ENCODE measurements at places on chromosomes 2 and 18.

DNA sequence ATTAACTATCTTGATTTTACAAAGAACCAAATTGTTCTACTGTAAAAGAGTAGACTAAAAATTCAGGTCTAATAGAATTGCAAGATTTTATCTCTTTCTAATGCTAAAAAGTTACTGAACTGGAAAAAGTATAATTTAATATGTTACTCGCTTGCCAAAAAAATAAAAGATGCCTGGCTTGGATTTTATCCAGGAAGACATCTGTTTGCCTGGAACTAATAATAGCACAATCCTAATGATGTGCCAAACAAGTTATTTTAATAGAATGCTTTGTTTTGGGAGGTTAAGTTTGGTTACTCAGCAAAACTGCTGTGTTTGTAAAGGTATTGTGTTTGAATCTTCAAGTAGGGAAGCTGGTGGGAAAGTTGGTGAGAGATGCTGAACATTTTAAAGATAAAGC, 19.4 kb upstream of the ZSWIM2 start:
- DNase-seq: no peak

DNA sequence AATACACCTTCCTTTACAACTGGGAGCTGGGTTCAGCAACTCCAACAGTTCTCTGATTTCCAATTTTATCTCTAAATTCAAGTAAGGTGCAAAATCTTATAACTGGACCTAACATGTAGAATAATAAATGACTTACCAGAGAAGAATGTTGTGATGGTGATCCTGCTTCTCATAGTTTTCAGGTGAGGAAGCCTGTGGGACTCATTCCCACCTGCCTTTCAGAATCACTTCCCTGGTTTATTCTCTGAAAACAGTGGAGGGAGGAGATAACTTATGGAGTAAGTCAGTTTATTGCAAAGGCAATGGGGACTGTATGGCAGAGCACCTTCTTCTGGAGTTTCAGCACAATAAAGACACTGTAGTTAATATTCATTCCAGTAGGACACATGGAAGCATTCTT, 1188.2 kb upstream of the FAM98A start:
- DNase-seq: no peak

DNA sequence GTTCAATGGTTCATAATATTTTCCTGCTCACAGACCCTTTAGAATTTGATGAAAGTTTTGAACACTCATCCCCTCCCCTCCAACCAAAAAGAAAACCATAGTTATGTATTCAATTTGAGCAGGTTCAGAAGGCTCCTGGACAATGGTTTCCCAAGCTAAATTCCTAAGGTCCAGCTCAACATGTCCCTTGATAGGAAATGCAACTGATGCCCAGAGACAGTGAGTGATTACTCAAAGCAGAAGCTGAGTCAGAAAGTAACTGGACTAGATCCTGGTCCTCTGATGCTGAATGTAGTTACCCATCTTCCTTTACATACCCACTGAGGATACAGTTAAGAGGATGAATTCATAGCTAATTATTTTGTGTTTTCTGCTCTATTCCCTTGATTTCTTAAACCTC, 218.9 kb upstream of the NCKAP5 start:
- DNase-seq: peak; percentile 80

DNA sequence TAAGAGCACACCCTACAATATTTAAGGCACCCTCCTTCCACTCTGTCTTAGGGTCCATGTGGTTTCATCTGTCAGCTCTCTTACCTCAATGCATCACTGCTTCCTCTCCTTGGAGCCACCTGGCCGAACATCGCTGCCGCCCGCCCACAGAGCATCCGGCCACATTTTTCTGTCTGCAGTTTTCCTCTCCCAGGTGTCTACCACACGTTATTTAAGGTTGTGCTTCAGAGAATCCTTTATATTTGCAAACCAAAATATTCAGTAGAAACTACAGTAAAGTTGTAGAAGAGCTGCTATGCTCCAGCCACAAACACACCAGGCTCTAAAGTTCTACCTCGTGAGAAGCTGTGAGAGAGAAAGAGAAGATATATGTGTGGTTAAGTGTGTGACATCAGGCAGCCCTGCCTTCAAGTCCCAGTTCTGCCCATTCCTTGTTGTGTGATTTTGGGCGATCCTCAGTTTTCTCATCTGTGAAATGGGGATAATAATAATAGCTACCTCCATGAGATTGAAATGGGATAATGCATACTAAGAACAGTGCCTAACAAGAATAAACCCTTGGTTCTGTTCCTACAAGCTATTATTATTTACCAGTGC, 4.9 kb upstream of the STK17B start:
- no peak for DNase-seq

DNA sequence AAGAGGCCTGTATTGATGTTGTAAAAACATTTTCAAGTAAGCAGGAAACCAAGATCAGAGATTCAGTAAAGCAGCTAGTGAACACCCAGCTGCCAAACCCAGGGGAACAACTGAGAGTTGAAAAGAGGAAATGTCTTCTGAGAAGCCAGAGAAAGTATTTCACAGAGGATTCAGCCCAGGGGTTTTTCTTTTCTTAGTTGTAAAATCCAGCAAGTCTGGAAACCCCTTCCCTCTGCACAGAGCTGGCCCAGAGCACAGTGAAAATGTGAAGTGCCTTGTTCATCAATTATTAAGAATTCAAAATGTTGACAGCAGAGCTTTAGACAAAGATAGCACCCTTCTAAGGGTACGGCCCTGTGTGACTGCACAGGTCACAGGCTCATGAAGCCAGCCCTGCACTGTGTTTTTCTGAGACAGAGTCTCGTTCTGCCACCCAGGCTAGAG, 28.4 kb downstream of the AFF3 start:
- no peak for DNase-seq
